ENCODE measurements at places on chromosomes 11 and 22.
A peak's percentile ranks its signal among the peaks of the same experiment; 100 is the strongest.

- no peak for DNase-seq
Observed at GRCh38 chr11:43537833-43538615, 142.5 kb upstream of the HSD17B12 start.

- DNase-seq, result no peak
Observed at GRCh38 chr11:17171916-17172315, 35.9 kb downstream of the PIK3C2A start.

DNA sequence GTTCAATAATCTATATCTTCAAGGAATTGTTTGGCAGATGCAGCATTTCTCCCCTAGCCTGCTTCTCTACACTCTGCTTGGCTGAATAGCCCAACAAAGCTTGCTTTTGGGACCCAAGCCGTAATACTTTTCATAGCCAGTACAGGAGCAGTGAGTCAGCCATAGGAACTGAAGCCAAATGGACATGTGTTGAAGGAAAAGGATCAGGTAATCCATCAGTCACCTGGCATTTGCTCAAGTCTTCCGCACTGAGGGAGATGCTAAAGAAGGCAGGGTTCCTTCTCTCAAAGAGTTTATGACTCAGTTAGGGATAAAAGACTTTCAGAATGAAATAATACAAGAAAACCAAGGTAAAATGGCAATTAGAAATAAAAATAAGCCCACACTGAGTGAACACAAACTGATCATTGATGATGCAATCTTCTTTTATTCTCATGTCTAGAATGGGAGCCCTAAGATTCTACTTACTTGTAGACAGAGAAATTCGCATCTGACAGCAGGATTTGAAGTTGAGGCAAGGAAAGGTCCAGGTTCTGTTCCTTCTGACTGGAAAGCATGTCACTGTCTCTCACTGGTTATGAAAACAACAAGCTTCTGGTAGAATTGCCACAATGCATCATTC lies 13.2 kb downstream of the C11orf87 start:
- DNase-seq, result no peak

DNA sequence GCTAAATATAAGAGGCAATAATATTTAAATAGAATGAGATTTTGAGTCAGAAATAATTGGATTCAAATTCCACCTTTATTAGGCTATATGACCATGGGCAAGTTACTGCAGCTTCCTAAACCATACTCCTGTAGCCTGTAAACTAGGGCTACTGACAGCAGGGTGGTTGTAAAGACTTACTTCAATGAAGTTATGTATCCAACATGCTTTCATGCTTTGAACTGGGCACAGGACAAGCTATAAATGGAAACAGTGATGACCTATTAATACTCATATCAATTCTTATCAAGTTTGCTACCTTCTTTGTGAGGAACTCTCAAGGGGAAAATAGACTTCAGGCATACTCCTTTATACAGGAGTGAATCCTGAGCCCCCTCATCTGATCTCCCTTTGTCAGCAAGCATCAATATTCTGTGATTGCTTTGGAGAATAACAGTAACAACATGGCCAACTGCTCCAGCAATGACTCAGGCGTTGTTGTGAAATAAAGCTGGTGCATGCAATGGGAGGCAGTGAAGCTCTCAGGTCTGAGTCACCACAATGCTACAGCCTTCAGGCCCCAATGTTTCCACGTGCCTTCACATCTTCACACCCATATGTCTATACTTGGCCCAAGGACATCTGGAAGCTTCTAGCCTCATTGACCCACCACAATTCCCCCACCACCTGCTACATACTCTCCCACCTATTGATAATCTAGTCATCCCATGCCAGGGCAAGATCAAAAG lies 102.5 kb downstream of the KCNA4 start:
- no peak for DNase-seq

GRCh38 chr11:44765026-44765595 lies 38.3 kb downstream of the TSPAN18 start:
- DNase-seq, result no peak

DNA sequence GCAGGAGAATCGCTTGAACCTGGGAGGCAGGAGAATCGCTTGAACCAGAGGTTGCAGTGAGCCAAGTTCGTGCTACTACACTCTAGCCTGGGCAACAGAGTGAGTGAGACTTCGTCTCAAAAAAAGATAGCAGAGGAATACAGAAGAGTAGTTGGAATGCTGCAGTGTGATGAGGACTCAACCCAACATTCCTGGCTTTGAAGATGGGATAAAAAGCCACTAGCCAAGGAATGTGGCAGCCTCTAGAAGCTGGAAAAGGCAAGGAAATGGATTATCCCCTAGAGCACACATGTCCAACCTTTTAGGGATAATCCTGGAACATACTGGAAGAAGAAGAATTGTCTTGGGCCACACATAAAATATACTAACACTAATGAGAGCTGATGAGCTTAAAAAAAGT lies 13.9 kb downstream of the SLC25A17 start:
- DNase-seq, result no peak

DNA sequence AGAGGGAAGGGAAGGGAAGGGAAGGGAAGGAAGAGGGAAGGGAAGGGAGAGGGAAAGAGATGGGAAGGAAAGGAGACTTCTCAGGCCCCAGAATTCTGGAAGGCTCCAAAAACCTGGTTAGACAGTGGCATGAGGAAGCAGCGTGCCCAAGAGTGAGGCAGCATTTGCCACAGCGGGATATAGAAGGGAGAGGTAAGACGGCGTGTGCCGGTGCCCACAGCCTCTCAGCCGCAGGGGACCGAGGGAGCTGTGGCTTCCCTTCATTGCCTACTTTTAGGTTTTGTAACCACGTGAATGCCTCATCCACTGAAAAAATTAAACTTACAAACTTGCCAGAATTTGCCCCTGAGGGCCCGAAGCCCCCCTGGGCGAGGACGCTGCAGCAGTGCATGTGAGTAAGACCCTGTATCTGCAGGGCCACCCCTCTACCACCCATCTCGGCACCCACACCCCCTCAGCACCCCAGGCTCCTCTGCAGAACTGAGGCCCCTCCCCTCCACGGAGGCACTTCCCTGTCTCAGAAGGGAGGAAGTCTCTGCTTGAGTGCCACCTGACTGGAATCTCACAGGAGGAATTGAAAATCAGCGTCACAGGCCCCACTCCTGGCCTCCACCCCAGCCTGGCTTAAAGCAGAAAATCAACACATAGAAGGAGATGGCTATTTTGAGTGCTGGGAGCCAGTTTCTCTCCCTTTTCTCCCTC lies 58.1 kb downstream of the LINC01488 start:
- peak; percentile 58 for DNase-seq

- no peak for DNase-seq
Observed at GRCh38 chr22:31039393-31039792, 41.7 kb upstream of the SMTN start.

DNA sequence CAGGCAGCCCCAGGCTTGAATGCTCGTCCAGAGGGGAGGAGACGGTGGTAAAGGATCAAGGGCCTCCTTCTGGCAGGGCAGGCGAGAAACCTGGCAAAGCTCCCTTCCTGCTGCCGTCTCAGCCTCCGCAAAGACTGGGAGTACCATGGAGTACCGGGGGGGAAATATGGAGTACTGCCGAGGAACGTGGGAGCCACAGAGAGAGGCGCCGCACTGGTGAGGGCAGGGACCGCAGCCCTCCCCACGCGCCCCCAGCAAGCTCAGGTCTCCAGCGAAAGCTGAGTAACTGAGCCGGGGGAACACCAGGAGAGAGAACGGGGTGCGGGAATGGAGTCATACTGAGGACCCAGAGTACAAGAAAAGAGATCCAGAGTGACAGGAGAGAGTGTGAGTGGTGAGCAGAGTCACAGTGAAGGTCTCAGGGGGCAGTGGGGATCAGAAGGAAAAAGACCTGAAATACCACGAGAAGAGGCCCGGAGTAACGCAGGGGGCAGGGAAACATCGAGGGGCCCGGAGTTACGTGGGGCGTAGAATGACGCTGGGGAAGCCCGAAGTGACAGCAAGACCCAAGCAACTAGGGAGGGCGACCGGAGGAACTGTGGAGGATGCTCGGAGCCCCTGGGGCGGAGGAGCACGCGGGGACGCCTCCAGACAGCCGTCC lies 740 bp downstream of the EML3 start:
- peak; percentile 28 for DNase-seq

- DNase-seq, result no peak
Observed at GRCh38 chr11:124865181-124865901, at the start of gene ROBO3. ROBO3 (plus strand) TSS chr11:124865432; CDS start chr11:124865578, 146 bp downstream.

GRCh38 chr11:97290464-97291041 lies 900.7 kb downstream of the JRKL start:
- no peak for DNase-seq

GRCh38 chr11:94560834-94561233 lies 6.3 kb upstream of the PIWIL4 start:
- no peak for DNase-seq

DNA sequence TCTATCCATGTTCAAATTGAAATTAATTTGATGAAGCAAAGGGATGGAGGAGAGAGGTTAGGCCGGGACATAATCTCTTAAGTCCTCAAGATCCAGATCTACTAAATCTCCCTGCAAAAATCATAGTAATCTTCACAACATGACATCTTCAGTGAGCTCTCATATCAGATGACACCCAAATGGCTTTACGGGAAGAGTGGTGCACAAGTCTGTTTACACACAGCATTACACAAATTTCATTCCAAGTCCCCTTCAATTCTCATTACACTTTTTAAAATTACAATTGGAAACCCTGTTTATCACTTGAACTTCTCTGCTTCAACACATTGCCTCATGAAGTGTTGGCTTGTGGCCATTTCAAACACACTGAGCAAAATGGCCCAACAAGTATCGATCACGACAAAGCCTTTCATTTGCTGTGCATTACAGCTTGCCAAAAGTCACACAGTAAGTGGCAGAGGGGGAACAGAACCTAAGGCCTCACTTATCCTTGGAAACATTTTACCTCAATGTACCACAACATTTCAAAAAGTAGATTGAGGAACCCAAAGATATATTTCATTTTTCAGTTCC lies 17.9 kb upstream of the TPH1 start:
- no peak for DNase-seq

DNA sequence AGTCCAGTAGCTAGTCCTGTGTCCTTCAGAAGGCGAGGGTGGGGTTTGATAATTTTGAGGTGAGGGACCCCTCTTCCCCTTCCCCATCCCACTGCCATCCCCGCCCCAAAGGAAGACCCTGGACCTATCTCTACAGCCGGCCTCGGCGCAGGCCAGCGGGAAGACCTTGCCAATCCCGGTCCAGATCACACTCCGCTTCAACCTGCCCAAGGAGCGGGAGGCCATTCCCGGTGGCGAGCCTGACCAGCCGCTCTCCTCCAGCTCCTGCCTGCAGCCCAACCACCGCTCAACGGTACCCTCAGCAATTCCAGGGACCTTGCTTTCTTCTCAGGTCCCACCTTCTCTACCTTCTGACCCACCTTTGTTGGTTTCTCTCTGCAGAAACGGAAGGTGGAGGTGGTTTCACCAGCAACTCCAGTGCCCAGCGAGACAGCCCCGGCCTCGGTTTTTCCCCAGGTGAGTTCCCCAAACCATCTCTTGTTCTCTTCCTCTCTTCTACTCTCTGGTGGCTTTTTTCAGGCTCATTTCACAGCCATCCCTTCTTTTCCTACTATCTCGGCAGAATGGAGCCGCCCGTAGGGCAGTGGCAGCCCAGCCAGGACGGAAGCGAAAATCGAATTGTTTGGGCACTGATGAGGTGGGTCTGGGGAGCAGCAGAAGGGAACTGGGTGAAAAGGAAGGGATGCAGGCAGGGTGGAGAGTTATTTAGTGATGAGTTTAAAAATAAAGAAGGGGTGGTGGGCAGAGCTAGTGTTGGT lies 1.3 kb downstream of the KAT5 start:
- no peak for DNase-seq

DNA sequence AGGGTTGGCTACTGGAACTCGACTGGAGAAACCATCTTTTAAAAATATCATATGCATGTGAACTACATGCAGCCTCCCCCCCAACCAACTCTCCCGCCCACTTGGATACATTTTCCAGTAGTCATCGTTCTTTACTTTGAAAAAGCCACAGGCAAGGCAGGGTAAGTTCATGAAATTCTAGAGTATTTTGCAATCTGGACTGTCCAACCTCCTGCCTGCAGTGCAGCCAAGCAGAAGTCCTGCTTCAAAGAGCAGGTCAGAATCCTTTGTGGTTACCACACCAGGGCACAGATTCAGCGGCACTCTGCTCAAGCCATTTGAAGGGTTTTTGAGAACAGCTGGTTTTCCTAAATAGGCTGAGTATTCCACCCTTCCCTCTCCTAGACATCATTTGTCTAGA lies 12.1 kb downstream of the ELF5 start:
- DNase-seq, result no peak

- DNase-seq, result no peak
Observed at GRCh38 chr22:41576877-41577276, 12.8 kb downstream of the PMM1 start.

DNA sequence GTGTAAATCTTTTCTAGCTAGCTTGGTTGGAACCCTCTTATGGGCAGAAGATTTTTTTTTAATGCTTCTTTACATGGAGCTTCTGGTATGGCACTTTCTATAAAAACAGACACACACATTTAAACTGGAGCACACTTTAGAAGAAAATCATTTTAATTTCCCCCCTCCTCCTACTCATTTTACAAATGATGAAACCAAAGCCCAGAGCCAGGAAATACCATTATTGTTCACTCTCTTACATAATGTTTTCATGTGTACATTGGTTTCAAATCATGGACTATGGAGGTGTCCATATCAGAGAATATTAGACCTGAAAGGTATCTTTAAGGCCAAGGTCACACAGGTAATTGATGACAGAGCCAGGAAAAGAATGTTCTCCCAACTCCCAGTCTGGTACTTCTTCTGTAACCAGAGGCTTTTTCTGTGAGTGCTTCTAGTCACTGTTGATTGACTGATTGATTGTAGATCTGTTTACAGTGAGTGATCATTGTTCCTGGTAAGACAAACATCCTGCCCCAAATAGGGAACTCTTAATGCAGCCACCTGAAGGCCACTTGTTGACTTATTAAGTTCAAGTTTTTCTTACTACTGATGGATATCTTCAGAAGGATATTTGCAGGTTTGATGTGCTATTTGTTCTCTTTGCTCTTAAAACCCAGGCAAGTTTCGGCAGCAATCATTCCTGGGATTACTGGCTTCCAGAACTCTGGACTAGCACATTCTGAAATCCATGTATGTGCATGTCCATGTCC lies 26.8 kb upstream of the ME3 start:
- DNase-seq, result no peak

- peak; percentile 56 for DNase-seq
Observed at GRCh38 chr11:68213135-68213515, at the start of gene KMT5B. KMT5B (minus strand) TSS chr11:68213296; CDS start chr11:68190076, 23,220 bp downstream.

GRCh38 chr11:76801225-76801624 lies 18.1 kb downstream of the TSKU start:
- no peak for DNase-seq
